ENCODE measurements at places on chromosomes 2 and 18. TPM values are rescaled to one million over a fixed set of nuclear protein-coding genes. Genes with fewer than 3 reads are reported as not detected.

Gene HOXD13
- polyA plus RNA-seq, result 0.17 TPM

Gene FER1L5
- 1.1 TPM for polyA plus RNA-seq

Gene ALK
- 0.60 TPM for polyA plus RNA-seq

Gene CROCC2
- 0.05 TPM for polyA plus RNA-seq

Gene STON1
- polyA plus RNA-seq, result 33.1 TPM

Gene FKBP7
- polyA plus RNA-seq, result 55.0 TPM

Gene FABP1
- polyA plus RNA-seq, result 28.4 TPM

Gene SIX3
- not detected for polyA plus RNA-seq

Gene SERPINB3
- polyA plus RNA-seq, result 0.07 TPM

Gene CYP20A1
- polyA plus RNA-seq, result 19.9 TPM

Gene SPP2
- polyA plus RNA-seq, result not detected

Gene CPO
- 1.6 TPM for polyA plus RNA-seq

Gene UGT1A5
- polyA plus RNA-seq, result not detected

Measured in renal cortex interstitium (tissue), 15 donors.